ENCODE measurements at places on chromosomes 11 and 22.

- DNase-seq: no peak
Measured at GRCh38 chr11:17992916-17993315, 19.9 kb downstream of the SERGEF start.

- no peak for DNase-seq
Measured at GRCh38 chr11:19243613-19244012, 2.9 kb upstream of the E2F8 start.

DNA sequence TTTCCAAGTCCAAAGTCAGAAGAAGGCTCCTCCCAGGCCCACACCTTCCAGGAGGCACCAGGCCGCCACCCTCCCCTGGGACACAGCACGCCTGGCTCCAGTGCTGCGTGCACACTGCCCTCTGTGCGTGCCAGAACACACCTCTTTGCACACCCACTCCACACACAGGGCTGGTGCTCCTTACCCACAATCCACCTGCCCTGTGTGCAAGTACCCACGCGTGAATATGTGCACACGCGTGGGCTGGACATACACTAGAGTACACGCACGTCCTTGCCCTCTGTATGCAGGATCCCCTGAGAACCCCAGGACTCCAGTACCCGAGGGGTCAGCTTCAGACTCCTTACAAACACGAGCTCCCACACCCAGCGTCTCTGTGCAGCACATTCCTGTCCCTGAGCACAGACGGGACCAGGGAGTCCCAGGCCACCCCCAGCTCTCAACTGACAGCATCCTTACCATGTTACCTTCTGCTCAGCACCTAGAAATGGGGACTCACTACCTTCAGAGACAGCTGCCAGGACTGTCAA is 2.8 kb downstream of the DUSP8 start:
- DNase-seq: no peak

GRCh38 chr11:130403271-130403804 is 25.1 kb downstream of the ADAMTS8 start:
- DNase-seq: peak; percentile 25

GRCh38 chr11:2750101-2750681 is 50.4 kb upstream of the KCNQ1OT1 start:
- no peak for DNase-seq

- no peak for DNase-seq
Measured at GRCh38 chr11:123145661-123146060, 49.4 kb downstream of the CLMP start.

- no peak for DNase-seq
Measured at GRCh38 chr11:38206663-38207062, 1608.6 kb upstream of the RAG2 start.

GRCh38 chr11:118913411-118914125 is 12.2 kb downstream of the BCL9L start:
- DNase-seq: no peak

DNA sequence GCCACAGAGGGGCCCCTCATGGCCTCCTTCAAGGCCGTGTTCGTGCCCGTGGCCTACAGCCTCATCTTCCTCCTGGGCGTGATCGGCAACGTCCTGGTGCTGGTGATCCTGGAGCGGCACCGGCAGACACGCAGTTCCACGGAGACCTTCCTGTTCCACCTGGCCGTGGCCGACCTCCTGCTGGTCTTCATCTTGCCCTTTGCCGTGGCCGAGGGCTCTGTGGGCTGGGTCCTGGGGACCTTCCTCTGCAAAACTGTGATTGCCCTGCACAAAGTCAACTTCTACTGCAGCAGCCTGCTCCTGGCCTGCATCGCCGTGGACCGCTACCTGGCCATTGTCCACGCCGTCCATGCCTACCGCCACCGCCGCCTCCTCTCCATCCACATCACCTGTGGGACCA is 10.0 kb downstream of the CXCR5 start:
- DNase-seq: no peak

GRCh38 chr11:44004452-44005062 is 43.2 kb upstream of the ACCSL start:
- no peak for DNase-seq

DNA sequence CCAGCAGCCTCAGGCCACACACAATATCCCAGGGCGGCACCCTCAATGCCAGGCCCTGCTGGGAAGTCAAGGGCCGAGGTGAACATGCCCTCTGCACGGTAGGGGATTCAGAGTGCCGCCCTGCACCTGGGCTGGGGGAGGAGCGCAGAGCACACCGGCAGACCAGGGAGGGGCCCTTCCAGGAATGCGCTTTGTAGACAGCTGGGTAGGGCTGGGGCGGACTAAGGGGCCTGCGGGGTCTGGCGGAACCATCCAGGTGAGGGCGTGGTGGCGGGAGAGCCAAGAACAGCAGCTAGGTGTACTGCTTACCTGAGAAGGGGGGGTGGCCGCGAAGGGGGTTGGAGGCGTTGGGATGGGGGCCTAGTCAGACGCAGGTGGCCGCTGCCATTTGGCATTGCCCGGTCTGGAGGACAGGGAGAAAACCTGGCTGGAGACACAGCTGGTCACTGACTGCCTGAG is 26.0 kb downstream of the DUSP8 start:
- no peak for DNase-seq

- no peak for DNase-seq
Measured at GRCh38 chr22:37741312-37741795, 44.5 kb downstream of the TRIOBP start.

GRCh38 chr11:11810764-11811726 is 30.7 kb upstream of the USP47 start:
- DNase-seq: no peak

DNA sequence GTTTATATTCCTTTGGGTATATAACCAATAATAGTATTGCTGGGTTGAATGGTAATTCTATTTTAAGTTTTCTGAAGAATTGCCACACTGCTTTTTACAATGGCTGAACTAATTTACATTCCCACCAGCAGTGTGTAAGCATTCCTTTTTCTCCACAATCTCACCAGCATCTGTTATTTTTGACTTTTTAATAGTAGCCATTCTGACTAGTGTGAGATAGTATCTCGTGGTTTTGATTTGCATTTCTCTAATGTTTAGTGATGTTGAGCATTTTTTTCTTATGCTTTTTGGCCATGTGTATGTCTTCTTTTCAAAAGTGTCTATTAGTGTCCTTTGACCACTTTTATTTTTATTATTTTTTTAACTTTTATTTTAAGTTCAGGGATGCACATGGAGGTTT is 275.3 kb downstream of the METTL15 start:
- no peak for DNase-seq

- DNase-seq: no peak
Measured at GRCh38 chr22:30250039-30250565, 3.5 kb upstream of the LIF start.

DNA sequence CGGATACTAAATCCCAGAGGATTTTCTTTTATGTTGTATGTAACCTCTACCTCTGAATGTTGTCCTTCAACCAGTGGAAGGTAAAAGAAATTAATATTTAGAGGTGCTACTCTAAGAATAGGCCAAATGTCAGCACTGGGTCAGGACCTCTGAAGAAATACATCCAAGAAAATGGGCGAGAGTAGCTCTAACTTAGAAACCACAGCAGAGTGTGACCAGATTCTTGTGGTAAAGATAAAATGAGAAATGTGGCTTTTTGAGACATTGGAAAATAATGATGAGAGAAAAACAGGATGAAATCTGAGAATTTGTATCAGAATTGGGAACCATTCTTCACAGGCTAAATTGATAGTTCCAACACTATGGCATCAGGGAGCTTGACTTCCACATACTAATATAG is 63.5 kb downstream of the CSTPP1 start:
- no peak for DNase-seq

DNA sequence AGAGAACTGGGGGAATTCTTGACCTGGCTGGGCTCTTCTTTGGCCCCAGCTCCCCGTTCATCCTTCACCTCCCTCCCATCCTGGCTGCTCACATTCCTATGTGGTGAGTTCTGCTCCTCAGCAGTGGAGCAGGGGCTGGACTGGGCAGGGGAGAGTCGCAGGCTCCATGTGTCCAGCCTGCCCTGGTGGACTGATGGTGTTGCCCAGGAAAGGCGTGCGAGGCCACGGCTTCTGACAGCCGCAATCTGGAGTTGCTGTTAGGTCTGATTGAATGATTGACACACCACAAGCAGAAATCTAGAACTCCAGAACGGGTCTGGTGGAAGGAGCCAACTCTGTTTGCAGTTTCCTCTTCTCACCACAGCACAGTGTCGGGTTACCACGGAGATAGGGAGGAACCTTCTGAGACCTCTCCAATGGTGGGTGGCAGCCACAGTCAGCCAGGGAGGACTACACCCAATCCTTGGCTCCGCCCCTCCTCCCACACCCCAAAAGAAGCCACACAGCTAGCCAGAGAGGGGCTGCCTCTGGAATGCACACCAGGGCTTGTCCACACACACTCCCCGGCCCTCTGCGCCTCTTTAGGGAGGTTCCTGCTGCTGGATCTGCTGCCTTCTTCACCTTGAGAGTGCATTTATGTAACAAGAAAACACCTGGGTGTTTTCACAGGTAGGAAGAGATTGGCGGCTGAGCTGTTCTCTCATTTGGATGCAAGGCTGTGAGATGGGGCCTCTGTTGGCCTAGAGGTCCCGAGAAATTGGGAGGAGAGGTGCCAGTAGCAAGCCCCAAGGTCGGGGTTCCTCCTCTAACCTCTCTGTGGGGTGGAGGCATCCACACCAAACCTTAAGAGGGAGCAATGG is 56.4 kb upstream of the CD44 start:
- peak; percentile 24 for DNase-seq

GRCh38 chr11:12192794-12193514 is 82.6 kb downstream of the MICAL2 start:
- DNase-seq: no peak

DNA sequence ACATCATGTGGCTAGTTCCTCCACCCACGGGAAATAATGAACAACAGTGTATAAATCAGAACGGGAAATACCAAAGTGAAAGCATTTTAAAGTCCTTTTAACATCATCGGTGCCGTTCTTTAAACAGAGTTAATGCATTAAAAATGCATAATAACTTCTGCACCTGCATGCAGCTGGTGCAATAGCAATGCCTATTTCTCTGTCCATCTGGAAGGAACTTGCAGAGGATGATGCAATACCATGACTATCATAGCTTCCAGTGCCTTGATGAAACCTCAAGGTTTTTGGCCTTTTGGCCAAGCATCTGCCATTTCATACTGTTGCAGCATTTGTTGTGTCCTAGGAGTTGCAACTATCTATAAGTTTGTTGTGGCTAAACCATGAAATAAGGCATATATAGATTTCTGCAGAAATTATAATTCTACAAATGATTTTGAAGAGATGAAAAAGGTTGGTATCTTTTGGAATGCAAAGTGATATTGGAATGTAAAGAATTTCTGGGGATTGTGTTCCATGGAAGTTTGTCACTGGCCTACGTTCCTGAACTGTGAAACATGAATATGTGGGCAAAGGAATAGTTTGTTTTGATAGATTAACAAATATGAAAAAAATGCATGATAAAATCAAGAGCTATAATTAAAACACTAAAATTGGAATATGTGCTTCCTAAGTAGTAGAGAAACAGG is 9.8 kb upstream of the EIF3F start:
- DNase-seq: peak; percentile 78

DNA sequence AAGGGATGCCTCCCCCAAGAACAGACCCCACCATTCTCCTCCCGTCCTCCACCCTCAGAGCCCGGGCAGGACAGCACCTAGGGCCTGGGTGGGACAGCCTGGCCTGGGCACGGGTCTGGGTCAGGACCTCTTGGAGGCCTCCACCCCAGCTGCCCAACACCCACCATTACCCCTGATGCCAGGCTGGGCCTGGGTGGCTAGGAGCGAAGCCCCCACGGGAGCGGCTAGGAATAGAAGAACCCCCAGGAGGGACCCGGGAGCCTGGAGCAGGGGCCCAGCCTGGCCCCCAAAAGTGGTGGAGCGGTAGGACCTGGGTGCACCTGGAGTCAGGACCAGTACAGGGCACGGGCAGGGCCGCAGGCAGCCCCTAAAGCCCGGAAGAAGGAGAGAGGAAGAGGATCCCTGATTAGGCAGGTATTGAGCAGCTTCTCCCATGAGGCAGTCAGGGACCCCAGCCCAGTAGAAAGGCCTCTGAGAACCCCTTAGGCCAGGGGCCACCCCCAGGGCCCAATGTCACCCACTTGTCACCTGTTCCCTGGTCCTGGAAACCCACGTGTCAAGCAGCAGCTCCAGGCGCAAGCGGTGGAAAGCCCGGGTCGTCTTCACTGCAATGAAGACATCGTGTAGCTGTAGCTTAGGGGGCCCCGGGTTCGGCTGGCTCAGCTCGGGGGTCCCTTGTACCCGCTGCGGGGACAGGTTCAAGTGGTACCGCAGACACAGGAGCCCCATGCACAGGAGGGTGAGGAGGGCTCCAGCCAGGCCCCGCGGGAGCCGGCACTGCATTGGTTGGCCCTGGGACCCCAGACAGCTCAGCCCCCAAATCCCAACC is 575 bp downstream of the MFNG start:
- no peak for DNase-seq

DNA sequence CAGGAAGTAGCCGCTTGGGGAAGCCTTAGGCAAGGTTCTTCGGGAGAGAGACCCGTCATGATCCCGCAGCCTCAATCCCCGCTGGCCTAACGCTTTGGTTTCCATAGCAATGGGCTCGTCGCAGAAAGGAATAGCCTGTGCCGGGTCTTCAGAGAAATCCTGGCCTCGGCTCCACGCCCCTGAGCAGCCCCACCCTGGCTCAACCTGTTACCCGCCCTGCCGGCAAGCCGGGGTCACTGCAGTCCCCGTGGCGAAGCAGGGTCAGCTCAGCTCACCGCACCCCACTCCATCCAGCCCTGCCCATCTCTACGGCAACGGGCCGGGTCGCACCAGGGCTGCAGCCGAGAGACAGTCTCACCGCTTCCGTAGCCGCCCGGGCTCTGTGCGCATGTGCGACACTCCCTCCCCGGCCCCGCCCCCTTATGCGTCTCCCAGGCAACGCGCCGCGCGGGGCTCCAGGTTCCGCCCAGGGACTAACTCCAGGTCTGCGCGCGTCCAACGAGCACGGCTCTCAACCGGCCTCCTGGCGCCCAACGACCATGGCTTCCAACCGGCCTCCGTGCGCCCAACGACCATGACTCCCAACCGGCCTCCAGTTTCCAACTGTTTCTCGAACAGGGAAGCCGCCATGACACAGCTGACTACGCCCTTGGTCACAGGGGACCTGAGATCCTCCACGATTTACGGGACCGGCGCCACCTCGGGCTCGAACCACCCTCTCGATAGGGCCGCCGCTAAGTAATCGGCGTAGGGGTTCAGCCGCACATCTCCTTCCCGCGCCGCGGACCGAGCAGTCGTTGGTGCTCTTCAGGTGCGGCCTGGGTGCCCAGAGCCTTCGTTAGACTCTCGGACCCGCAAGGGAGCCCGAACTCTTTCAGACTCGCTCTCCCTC is at the start of gene DUSP18:
Gene DUSP18 (minus strand): TSS at position 382 of the 892 bp plus-strand sequence. CDS start 3,872 bp downstream, outside the sequence.
- no peak for DNase-seq

Measured in Panc1 (cell line).